NCI-H187 (cell line): ENCODE measurements at places on chromosomes 3 and 15.

DNA sequence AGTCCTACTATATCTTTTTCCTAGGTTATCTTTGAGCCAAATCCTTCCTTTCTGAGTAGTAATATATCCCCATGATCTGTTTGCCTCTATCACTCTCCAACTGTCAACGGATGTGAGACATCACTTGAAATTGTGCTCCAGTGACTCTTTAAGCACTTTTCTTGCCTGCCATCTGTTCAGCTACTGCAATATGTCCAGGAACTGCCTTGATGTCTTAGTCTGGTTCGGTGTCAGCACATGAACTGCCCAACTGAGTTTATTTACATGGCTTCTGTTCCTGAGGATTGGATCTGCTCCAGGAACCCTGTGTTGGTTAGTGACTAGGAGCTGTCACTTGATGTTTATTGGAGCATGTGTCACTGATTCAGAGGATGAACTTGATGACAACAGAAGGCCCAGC lies 116.5 kb downstream of the SLC9A9 start:
- DNase-seq = no peak

- DNase-seq = no peak
These were observed 80.2 kb downstream of the ABI3BP start for GRCh38 chr3:100912976-100913545.

- DNase-seq = no peak
These were observed 22.3 kb upstream of the GNB4 start for GRCh38 chr3:179473565-179473964.

- DNase-seq = no peak
These were observed 13.2 kb downstream of the MRAS start for GRCh38 chr3:138361561-138361971.

DNA sequence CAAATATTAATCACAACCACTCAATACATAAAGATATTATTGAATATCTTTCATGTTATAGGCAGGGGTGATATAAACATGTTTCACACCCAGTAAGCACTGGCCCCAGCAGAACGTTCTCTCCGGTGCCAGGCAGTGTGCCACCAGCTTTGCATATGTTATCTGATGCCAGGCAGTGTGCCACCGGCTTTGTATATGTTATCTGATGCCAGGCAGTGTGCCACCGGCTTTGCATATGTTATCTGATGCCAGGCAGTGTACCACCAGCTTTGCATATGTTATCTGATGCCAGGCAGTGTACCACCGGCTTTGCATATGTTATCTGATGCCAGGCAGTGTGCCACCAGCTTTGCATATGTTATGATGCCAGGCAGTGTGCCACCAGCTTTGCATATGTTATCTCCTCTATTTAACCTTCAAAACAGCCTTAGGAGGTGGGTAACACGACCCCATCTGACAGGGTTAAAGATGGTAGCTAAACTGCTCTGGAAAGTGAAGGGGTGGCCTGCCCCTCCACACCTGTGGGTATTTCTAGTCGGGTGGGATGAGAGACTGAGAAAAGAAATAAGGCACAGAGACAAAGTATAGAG lies 6.9 kb downstream of the MUC20 start:
- DNase-seq = no peak

GRCh38 chr15:23616536-23616935 lies 31.1 kb downstream of the MAGEL2 start:
- no peak for DNase-seq

DNA sequence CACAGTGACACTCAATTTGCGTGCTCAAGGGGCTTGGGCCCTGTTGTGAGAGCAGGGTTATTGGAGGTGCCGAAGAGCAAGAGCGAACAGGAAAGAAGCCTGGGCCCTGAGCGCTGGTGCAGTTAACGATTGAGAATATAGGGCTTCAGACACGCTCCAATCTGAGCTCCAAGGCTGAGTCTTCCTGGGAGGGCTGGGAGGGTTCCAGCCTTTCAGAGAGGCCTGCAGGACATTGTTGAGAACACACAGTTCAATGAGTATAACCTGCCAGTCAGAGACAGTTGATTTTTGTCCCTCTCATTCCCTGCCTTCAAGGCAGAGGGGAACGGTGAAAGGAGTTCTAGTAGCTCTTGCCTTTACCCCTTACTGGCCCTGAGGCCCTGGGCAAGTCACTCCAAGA lies 47.3 kb downstream of the GLDN start:
- DNase-seq = no peak

GRCh38 chr15:90044191-90044590 lies 43.1 kb downstream of the ZNF710 start:
- DNase-seq = no peak
